Activated CD4-positive, alpha-beta T cell treated with anti-CD3 and anti-CD28 coated beads, Interleukin-2, amount 10 ng/mL, durations not matched to agents 7 days and 5 days (primary cell): ENCODE measurements at places on chromosomes 6 and 20.

DNA sequence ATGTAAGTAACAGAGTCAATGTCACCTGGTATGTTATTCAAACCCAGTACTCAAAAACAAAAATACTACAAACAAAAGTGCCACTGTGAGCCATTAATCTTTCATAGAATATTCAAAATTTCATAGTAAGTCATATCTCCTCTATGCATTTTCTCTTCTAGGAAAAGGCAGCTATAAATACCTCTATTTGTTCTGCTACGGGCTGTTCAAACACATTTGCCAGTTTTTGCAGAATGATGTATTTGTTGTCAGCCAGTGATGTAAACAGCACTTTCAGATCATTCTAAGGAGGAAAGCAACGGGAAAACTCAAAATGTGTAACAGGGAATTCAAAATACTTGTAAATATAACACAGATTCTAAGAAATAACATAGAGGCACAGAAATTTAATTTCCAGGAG is 388.2 kb downstream of the SYNE1 start:
- H3K36me3 ChIP-seq = peaks cover 37% of the 10 kb centered on the region
- peaks cover 3% of the 10 kb centered on the region for H3K4me1 ChIP-seq
- no peaks in the 10 kb centered on the region for H3K27me3 ChIP-seq
- H3K27ac ChIP-seq = no peak overlapping the region
- DNase-seq = no peak
- H3K4me3 ChIP-seq = no peak overlapping the region

DNA sequence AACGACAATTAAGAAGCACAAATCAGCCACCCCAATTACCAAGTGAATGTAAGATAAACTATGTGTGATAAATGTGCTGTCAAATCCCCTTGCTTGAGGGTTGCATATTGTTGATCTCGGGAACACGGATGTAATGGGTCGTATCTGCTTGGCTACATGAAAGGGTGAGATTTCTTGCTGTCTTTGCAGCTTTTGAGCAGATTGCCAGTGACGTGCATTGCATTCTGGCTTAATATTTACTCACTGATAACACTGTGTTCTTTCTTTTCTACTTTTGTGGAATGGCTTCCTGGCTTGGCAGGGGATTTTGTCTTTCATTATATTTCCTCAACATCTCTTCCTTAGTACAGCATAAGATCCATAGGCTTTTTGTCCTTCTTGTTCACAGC is 10.5 kb upstream of the FAM210B start:
- DNase-seq = no peak
- no peak overlapping the region for H3K4me3 ChIP-seq
- H3K27me3 ChIP-seq = peaks cover 38% of the 10 kb centered on the region
- H3K27ac ChIP-seq = no peak overlapping the region
- no peaks in the 10 kb centered on the region for H3K36me3 ChIP-seq

DNA sequence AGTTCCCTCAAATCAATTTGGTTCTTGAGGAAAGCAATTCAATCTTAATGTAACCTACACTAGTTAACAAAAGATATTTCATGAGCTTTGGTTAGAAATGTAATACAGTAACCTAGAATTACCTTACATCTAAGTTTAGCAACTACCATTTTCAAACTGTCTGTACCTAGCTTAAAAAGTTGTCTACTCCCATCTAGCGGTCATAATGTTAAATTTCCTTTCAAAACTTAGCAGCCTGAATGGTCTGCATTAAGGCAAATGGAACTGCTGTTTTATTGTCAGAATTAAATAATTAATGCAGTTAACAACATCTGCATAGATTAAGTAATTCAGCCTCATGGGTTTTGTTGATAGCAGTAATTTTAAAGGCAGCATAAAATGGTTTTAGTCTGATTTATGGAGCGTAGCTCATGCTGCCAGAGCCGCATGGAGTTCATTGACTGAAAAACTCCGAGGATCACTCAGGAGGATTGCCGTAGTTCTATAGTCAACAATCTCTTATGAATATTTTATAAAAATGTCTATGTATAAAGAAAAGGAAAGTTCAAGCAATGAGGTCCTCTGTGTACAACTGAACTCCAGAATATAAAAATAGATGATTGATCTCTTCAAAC is 485.4 kb upstream of the MANEA start:
- H3K4me1 ChIP-seq = no peaks in the 10 kb centered on the region
- H3K27me3 ChIP-seq = no peaks in the 10 kb centered on the region
- no peak overlapping the region for H3K4me3 ChIP-seq
- H3K36me3 ChIP-seq = no peaks in the 10 kb centered on the region
- H3K27ac ChIP-seq = no peak overlapping the region
- DNase-seq = no peak

DNA sequence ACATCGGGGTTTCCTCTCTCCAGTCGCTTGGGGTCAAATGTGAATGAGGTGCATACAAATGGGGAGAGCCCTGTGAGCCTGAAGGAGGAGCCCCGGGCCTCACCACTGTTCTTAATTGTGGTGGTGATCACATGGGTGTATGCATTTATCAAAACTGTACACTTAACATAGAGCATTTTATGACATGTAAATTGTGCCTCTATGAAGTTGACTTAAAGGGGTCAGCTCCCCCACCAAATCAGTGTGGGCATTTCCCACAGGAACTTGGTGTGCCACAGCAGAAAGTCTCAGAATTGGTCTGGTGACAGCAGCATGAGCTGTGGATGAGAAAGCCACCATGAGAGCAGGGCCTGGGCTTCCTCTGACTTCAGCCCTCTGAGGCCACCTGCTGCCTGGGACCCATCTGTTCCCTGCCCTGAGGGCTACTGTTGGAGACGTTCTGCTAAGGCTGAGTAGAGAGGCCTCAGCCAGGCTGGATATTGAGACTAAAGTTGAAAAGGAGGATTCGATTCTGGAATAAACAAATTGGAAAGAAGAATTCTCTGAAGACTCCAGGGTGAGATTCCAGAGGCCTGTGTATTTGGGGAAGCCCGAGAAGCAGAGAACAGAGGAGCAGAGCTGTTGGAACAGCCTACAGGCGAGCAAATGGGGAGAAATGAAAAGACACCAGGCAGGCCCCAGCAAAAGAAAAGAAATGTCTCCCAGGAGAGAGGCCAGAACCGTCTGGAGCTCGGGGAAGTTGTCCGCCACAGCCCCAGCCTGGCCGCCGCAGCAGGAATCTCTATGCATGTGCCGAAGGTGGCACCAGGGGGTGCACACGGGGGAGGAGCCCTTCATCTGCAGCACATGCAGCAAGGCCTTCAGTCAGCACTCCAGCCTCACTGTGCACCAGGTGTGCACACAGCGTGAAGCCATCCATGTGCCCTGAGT is 37.6 kb upstream of the XRN2 start:
- no peaks in the 10 kb centered on the region for H3K36me3 ChIP-seq
- H3K4me1 ChIP-seq = no peaks in the 10 kb centered on the region
- no peak overlapping the region for H3K27ac ChIP-seq
- no peak overlapping the region for H3K4me3 ChIP-seq
- no peak for DNase-seq
- H3K27me3 ChIP-seq = no peaks in the 10 kb centered on the region

GRCh38 chr6:85049282-85049681 is 284.9 kb upstream of the TBX18 start:
- no peak overlapping the region for H3K27ac ChIP-seq
- no peaks in the 10 kb centered on the region for H3K36me3 ChIP-seq
- no peak overlapping the region for H3K4me3 ChIP-seq
- H3K4me1 ChIP-seq = no peaks in the 10 kb centered on the region
- no peak for DNase-seq

DNA sequence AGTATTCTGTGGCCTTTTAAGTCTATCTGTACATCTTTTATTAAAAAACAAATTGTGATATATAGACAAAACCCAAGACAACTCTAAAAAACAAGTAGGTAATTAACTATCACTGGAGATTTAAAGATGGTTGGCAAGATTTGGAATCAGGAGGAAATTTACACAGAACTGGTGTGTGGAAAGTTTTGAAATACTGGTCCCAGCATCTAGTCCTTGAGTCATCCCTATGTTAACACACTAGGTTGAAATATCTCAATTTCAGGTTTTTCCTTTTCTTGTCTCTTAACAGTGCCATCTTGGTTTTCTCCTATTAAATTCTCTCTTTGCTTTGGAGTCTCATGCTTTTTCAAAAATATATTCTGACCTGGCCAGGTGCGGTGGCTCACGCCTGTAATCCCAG is 27.5 kb downstream of the SASH1 start:
- H3K36me3 ChIP-seq = no peaks in the 10 kb centered on the region
- peaks cover 12% of the 10 kb centered on the region for H3K27me3 ChIP-seq
- no peak overlapping the region for H3K4me3 ChIP-seq

- no peaks in the 10 kb centered on the region for H3K36me3 ChIP-seq
- DNase-seq = no peak
- H3K4me1 ChIP-seq = no peaks in the 10 kb centered on the region
- H3K27me3 ChIP-seq = peaks cover 3% of the 10 kb centered on the region
- no peak overlapping the region for H3K4me3 ChIP-seq
These were observed 112.8 kb downstream of the ADTRP start for GRCh38 chr6:11665604-11666326.

DNA sequence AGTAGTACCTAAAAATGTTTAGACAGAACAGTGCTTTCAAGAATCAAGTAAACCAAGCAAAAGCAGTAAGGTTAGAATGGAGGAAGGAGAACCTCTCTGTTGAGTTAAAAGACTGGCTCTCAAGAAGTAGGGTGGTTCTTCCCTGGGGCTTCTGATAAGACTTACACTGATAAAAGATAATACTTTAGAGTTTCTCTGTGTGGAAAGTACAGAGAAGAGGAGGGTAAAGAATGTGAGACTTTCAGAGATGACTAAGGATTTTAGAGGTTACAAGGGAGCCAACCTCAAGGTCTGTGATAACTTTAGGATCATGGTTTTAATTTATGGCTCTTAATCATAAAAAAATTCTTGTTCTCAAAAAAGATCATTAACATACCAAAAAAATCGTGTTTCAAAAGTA is 30.9 kb upstream of the ALDH8A1 start:
- H3K27me3 ChIP-seq = no peaks in the 10 kb centered on the region
- no peak overlapping the region for H3K4me3 ChIP-seq
- DNase-seq = no peak
- H3K27ac ChIP-seq = peak overlapping the region; percentile 22
- peaks cover 69% of the 10 kb centered on the region for H3K36me3 ChIP-seq

DNA sequence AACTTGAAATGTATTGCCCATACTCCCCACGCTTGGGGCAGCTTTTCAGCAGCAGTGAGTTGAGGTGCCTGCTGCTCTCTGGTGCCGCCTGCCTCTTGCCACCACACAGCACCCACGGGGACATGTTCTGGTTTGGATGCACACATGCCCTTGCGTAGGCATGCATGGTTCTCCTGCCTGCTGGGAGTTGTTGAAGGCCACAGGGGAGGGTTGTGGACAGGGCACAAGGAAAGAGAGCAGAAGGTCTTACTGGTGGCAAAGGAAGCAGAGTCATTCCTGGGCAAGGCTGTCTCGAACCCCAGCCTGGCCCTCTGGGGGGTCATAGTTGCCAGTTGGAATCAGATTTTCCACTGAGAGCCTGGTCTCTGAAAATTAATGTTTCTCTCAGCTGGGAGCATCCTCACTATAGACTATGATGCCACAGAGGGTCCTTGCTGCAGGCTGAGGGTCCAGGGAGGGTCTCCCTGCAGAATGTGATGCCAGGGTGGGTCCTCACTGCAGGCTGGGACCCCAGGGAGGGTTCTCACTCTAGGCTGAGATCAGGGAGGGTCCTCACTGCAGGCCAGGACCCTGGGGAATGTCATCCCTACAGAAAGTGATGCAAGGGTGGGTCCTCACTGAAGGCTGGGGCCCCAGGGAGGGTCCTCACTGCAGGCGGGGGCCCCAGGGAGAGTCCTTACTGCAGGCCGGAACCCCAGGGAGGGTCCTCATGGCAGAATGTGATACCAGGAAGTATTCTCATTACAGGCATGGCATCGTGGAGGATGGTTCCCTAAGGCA is 59.2 kb downstream of the TOX2 start:
- peaks cover 11% of the 10 kb centered on the region for H3K27me3 ChIP-seq
- peaks cover 2% of the 10 kb centered on the region for H3K36me3 ChIP-seq
- H3K4me3 ChIP-seq = no peak overlapping the region
- DNase-seq = no peak
- H3K27ac ChIP-seq = no peak overlapping the region
- peaks cover 11% of the 10 kb centered on the region for H3K4me1 ChIP-seq

DNA sequence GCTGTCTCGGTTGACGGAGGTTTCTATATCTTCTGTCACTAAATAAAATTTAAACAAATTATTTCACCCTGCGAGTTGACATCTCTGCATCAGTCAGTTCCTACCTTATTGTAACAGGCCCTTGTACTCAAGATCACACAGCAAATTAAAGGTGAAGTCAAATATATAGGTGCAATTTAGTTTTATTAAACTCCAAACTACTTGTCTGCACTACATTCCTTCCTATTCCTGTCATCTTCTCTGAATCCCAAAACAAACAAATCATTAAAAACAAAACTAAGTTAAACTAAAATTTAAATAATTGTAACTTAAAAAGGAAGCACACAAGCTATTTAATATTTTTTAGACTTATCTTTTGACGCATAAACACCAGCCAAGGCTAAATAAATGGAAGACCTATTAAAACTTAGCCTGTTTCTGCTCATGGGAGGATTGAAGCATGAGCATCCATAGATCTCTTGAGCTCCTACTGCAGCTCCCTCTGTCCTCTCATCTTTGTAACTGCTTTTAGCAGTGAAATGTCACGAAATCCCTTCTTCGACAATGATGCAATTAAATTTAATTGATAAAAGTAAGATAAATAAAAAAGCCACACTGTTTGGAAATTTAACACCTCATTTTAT is 1152.3 kb upstream of the GJE1 start:
- no peaks in the 10 kb centered on the region for H3K36me3 ChIP-seq
- H3K4me3 ChIP-seq = no peak overlapping the region
- no peak for DNase-seq

DNA sequence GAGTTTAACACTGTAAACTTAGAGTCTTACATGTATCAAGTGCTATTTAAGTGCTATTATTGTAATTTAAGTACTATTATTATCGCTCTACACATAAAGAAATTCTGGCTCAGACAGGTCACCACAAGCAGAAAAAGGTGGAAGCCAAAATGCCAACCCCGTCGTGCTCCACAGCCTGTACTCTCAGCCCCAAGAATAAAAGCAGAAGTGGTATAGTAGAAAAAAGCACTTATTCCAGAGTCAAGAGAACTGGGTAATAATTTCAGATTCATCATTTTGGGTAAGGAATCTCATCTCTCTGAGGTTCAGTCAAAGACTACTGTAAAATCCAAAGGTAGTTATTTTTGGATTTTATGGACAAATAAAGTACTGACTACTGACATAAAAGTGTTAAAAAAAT is 943 bp downstream of the ZUP1 start:
- peaks cover 42% of the 10 kb centered on the region for H3K4me1 ChIP-seq
- peak overlapping the region; percentile 99 for H3K4me3 ChIP-seq
- DNase-seq = no peak
- H3K36me3 ChIP-seq = peaks cover 28% of the 10 kb centered on the region
- peaks cover 2% of the 10 kb centered on the region for H3K27me3 ChIP-seq
